Posterior vena cava (tissue), 2 donors: ENCODE measurements at places on chromosomes 4 and X.

DNA sequence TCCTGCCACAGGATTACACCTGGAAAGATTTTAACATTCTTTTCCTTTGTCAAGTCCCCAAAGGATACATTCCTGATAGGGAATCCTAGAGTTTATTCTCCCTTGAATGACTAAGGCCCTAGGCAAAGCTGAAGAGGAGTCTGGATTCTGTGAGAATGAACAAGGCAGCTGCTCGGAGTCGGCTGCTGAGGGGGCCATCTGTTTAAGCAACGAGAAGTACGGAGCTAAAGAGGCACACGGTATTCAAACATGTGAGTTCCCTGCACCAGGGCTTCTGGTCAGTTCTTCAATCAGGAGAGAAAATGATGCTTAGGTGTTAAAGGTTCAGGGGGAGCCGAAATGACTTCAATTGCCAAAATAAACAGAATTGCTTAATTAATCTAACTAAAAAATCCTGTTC is 97.6 kb downstream of the MGST2 start:
- DNase-seq = no peak

- no peak for DNase-seq
Measured at GRCh38 chr4:147428583-147428982, 52.3 kb upstream of the EDNRA start.

- DNase-seq = no peak
Measured at GRCh38 chr4:52891743-52892142, 29.6 kb downstream of the RASL11B start.

- no peak for DNase-seq
Measured at GRCh38 chrX:18649498-18649951, 22.4 kb downstream of the RS1 start.

- peak; percentile 53 for DNase-seq
Measured at GRCh38 chr4:7399440-7400234, 35.1 kb downstream of the PSAPL1 start.

DNA sequence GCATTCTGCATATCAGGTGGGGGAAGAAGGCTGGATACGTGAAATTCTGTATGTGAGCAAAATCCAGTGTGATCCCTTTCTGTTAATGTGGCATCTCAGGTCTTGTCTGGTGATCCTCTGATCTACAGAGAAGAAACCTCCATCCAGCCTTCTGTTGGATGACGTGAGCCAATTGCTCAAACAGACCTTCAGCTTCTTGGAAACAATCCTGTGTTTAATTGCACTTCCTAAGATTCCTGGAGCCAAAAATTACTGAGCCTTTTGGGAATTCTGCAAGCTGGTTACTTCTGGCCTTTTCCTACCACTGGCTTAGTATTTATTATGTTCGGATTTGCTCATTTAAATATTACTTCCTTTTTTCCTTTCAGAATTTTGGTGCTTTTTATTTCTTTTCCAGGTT is 51.2 kb downstream of the TRIML1 start:
- DNase-seq = no peak

DNA sequence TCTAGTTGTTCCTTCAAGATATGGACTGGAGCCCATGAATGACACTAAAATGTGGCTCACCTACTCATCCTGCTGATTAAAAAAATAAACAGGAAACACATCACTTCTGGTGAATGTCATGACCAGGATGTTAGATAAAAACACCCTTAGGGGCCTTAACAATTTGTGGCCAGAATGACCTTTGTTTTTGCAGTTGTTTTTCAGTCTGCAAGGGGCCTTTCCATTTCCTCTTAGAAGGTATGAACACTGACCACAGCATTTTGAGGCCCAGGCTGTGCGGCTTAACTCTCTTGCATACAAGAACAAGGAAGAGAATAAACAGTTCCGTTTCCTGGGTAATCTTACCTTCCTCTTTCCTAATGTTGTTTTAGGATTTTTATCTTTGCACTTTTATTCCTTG is 113.2 kb downstream of the IL1RAPL2 start:
- DNase-seq = no peak

DNA sequence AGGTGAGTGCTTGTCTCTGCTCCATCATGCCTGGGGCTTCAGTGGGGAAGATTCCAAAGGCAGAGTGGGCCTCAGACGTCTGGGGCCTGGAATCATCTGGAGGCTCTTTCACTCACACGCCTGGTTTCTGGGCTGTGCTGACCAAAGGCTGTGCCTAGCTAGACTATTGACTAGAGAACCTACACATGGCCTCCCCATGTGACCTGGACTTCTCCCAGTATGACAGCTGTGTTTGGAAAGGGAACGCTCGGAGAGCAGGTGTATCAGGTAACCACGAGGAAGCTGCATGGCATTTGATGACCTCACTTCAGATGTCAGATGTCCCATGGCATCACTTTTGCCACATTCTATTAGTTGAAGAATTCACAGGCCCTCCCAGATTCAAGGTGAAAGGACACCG is 51.0 kb downstream of the ADGRL3 start:
- DNase-seq = no peak

DNA sequence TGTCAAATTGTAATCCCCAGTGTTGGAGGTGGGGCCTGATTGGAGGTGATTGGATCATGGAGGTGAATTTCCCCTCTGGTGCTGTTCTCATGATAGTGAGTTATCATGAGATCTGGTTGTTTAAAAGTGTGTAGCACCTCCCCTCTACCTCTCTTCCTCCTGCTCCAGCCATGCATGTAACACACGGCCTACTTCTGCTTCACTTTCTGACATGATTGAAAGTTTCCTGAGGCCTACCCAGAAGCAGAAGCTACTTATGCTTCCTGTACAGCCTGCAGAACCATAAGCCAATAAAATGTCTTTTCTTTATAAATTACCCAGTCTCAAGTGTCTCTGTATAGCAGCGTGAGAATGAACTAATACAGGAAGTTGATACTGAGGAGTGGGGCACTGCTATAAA is 61.7 kb upstream of the DDX60 start:
- no peak for DNase-seq

DNA sequence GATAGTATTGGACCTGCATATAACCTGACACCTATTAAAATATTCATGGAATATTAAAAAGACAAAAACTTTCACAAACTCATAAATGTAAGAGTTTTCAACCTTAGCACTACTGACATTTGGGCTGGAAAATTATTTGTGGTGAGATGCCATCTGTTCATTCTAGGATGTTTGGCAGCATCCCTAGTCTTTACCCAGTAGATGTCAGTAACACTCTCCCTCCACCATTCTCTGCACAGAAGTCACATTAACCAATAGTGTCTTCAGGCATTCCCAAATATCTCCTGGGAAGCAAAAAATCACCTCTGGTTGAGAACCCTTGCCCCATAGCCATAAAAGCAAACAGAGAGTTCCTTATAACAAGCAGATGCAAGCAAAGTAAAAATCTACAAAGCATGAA is 41.4 kb upstream of the NDST4 start:
- no peak for DNase-seq

DNA sequence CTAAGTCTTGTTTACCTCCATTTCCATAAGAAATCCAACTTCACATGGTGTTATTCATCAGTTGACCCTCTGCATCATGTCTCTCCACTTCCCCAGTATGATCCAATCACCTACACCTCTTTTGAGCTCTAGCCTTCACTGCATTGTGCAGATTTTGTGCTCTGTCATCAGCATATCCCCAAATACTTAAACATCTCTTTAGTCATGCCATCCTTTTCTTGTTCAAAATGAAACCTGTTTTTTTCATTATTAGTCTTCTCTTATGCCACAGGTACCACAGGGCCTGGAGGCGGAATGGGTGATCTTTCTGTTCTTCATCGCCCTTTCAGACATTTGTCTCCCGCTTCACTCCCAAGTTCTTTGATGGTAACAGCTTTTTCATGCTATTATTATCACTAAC is 382.7 kb upstream of the GALNTL6 start:
- no peak for DNase-seq

DNA sequence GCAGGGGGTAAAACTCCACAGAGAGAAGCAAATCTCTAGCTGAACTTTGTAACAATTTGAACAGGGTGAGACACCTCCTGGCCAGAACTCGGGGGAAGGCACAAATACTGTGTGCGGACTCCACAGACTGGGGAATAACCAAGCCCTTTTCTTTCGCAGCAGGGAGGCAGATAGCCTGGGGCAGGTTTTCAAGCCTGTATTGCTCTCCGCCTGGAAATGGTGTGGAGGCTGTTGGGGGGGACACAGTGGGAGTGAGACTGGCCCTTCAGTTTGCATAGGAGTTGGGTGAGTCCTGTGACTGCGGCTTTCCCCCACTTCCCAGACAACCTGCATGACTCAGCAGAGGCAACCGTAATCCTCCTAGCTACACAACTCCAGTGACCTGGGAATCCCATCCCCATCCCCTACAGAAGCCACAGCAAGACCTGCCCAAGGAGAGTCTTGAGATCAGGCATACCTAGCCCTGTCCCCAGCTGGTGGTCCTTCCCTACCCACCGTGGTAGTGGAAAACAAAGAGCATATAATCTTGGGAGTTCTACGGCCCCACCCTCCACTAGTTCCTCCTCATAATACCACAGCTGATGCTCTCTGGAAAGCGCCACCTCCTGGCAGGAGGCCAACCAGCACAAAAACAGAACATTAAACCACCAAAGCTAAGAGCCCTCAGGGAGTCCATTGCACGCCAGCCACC is 12.9 kb upstream of the SMPX start:
- DNase-seq = no peak

GRCh38 chr4:33029976-33030375 is 2309.8 kb downstream of the PCDH7 start:
- DNase-seq = no peak

DNA sequence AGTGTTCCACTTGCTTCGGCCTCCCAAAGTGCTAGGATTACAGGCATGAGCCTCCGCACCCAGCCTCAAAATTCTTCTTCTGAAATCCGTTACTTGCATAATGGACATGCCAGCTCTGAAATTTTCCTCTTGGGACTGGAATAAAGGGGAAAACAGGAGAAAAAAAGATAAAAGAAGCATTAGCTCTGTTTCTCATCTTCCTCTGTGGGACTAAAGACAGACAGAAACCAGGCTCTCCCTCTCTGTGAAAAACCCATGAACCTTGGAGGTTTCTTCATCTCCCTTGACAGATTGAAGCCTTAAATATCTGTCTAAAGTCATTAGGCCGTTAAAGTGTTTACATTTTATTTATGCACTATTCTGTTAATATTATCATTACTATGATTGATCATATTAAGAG is 19.4 kb upstream of the PRSS12 start:
- no peak for DNase-seq

DNA sequence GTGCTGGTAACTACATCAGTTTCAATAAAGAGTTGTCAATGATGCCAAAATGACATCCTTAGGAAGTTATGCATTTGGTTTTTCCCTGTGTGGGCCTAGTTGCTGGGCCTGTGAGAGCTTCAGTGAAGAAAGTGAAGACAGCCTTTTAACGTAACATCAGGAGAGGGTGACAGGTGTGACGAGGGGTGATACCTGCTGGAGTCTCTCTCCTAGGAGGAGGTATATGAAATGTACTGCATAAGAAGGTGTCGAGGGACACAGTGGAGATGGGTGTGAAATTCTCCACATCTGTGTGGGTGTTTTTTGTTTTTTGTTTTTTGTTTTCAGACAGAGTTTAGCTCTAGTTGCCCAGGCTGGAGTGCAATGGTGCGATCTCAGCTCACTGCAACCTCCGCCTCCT is 49.2 kb downstream of the EVC start:
- no peak for DNase-seq

GRCh38 chr4:16731776-16732380 is 166.6 kb downstream of the LDB2 start:
- DNase-seq = no peak

GRCh38 chrX:55524487-55524886 is 34.8 kb upstream of the USP51 start:
- DNase-seq = no peak

DNA sequence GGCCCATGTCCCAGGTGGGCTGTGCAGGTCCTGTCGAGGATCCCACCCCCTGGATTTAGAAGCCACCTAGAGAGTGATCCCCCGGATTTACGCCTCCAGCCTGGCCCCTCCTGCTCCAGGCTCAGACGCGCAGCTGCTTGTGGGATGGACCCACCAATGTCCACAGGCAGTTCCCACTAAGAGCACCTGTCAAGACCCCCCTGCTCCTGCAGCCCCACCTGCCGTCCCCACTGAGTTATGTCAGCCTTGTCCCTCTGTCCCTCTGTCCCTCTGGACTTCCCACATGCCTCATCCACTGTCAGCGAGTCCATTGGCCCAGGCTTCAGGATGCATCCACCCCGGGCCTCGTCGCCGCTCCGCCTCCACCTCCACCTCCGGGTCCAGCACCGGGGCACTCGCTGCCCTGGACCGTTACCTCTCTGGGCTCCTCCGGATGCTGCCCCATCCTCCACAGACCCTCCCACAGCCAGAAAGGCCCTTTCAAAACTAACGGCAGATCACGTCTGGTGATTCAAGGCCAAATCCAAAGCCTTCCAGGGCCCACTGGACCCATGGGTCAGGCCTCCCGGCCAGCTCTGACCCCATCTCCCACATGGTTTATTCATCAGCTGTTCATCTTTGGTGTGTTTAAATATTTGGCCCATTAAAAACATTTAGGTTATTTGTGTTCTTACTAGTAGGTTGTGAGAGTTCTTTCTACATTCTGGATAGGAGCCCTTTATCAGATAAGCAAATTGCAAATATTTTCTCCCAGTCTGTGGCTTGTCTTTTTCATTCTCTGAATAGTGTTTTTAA is 28.3 kb downstream of the HTRA3 start:
- DNase-seq = peak; percentile 73

DNA sequence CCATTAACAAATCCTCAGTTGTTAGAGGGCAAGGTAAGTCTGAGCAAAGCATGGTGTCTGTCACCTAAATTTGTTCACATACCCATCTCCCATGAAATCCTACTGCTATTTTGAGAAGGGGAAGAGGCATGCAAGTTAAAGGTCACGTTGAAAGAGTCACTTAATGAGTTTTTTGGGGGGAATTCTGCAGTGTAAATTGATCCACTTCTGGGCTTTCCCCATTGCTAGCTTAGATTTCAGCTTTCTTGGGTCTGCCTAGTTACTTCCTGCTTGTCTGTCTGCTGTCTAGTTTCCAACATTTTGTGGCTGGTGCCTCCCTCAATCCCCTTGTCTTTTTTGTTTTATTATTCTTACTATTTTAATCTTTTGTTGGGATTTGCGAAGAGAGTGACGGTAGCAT is 32.0 kb downstream of the CEP135 start:
- no peak for DNase-seq

DNA sequence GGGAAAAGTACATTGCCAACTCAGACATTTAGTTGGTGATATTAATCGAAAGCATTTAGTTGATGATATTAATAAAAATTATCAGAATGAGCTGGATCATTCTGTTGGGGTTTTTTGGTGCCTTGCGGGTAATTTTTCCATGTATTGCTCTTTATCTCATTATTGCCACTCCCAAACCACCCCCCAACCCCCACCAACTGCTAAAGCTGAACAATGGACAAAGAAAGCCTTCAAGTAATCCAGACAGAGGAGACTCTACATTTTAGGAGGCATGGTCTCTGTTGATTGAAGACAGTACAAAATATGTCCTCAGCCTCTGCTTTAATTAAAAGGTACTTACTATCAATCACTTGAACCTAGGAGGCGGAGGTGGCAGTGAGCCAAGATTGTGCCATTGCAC is 22.5 kb downstream of the PDK3 start:
- no peak for DNase-seq

- DNase-seq = no peak
Measured at GRCh38 chr4:1623400-1623799, 60.7 kb downstream of the FAM53A start.

- no peak for DNase-seq
Measured at GRCh38 chrX:150635952-150636351, 57.2 kb upstream of the MTMR1 start.
